Kidney epithelial cell (primary cell): ENCODE measurements at places on chromosomes 13 and 19. TPM values are rescaled to one million over a fixed set of nuclear protein-coding genes. Genes with fewer than 3 reads are reported as not detected.

The MAST1 gene
- total RNA-seq, result 0.88 and 2.4 TPM in 2 replicates

The PSG11 gene
- not detected in 2 replicates for total RNA-seq

The CCDC70 gene
- not detected in 2 replicates for total RNA-seq

The CEACAM7 gene
- total RNA-seq, result not detected in 2 replicates

The ZNF8 gene
- 7.1 and 9.4 TPM in 2 replicates for total RNA-seq

The INAFM1 gene
- 2.2 and 3.9 TPM in 2 replicates for total RNA-seq

The PBX4 gene
- total RNA-seq, result 0.41 and 1.7 TPM in 2 replicates

The RCBTB1 gene
- total RNA-seq, result 22.6 and 26.0 TPM in 2 replicates

The LGALS14 gene
- total RNA-seq, result not detected in 2 replicates
